Hepatocyte (in vitro differentiated cells): ENCODE measurements at places on chromosomes 2 and 18. TPM values are rescaled to one million over a fixed set of nuclear protein-coding genes. Genes with fewer than 3 reads are reported as not detected.

FAM110C gene
- 10.2 and 11.2 TPM in 2 replicates for total RNA-seq

PRKAG3 gene
- not detected in 2 replicates for total RNA-seq

MAP3K20 gene
- 23.3 and 24.0 TPM in 2 replicates for total RNA-seq

UGT1A10 gene
- total RNA-seq, result not detected in 2 replicates

OTOS gene
- 0.50 TPM in 1 of 2 replicates, not detected in the other for total RNA-seq

C2orf49 gene
- total RNA-seq, result 16.3 and 19.6 TPM in 2 replicates

CYP27C1 gene
- 0.56 and 1.2 TPM in 2 replicates for total RNA-seq

SERPINB7 gene
- 0.10 and 0.36 TPM in 2 replicates for total RNA-seq

INO80D gene
- total RNA-seq, result 11.6 and 15.0 TPM in 2 replicates

DNA sequence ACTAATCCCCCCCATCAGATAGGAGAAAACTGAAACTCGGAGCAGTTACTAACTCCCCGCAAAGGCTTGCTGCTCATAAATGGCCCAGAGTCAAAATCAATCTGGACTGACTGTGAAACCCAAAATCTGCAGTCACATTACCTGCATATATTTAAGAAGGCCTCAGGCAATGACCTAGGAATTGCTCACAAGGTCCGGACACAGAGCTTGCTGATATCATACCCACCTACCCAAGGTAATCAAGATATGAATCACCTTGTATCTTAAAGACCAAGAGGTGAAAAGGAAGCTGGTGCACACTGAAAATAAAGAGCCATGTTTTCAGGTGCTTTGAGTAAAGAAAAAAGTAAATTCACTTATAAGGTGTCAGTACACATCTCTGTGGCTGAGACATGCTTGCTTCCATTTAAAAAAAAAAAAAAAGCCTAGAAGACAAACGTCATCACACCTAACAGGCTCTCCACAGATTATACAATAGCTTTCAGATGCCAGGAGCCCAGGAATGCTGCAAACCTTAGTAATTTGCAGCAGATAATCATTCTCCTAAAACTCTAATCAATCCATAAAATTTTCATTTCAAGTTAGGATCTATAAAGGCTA lies 195.4 kb downstream of the ZEB2 start:
- no peaks in the 10 kb centered on the region for H3K36me3 ChIP-seq
- no peaks in the 10 kb centered on the region for H3K27me3 ChIP-seq
- H3K4me3 ChIP-seq, result no peak overlapping the region

DNA sequence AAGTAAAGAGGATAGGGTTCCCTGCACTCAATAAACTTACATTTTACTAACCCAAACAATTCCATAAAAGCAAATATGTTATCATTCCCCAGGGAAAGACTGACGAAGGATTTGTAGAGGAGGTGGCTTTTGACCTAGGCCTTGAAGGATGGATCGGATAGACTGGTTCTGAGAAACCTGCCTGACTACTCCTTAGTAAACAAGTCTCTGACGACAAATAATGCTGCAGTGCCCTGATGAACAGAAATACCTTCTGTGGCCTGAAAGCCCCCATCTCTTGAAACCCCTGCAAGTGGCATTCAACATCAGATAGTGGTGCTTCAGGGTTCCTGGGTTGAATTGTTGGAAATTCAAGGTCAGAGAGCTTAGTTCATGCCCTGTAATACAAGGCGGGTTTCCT lies 19.2 kb downstream of the PRKCE start:
- no peak overlapping the region for H3K4me3 ChIP-seq
- H3K27me3 ChIP-seq, result no peaks in the 10 kb centered on the region
- H3K36me3 ChIP-seq, result no peaks in the 10 kb centered on the region

DNA sequence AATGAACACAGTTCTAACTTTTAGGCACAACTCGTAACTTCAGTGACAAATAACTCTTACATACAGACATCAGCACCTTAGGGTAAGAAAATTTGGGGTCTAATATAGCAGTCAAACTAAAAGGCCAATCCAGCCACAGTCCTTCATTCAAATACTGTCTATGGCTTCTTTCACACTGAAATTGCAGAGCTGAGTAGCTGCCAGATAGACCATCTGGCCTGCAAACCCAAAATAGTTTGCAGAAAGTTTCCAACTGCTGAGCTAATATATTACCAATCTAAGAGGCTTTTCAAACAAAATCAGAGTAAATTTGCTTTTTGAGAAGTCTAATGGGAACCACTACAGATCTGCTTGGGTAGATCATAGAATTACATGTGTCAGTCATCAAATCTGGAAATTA lies 183.4 kb downstream of the GALR1 start:
- H3K36me3 ChIP-seq, result no peaks in the 10 kb centered on the region
- H3K27ac ChIP-seq, result no peak overlapping the region
- no peak overlapping the region for H3K4me3 ChIP-seq
- H3K27me3 ChIP-seq, result no peaks in the 10 kb centered on the region

GRCh38 chr18:75343389-75343788 lies 84.1 kb downstream of the SMIM21 start:
- no peaks in the 10 kb centered on the region for H3K36me3 ChIP-seq
- no peaks in the 10 kb centered on the region for H3K4me1 ChIP-seq
- no peak overlapping the region for H3K27ac ChIP-seq
- no peak for DNase-seq
- H3K27me3 ChIP-seq, result no peaks in the 10 kb centered on the region

DNA sequence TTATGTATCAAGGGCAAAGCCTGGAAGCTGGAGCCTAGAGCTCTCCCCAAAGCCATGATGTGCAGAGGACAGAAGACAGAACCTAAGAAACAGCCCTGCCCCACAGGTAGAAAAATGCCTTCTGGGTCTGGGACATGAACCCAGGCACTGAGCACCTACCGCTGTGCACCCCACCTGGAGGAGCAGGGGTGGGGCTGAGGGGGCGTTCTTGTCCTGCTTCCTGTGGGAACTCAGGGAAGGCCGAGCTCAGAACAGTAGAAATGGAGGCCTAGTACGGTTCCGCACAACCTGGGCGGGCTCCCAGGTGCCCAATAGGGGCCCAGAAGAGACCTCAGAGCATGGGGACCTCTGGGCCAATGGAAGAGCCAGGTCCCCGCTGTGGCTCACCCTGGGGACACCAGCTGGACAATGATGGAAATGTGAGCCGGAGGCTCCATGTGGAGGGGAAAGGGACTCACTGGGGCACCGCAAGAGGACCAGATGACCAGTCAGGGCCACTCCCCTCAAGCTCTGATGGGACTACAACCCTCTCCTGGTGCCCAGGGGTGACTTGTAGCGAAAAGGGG lies 3.2 kb downstream of the CRACDL start:
- H3K27ac ChIP-seq, result no peak overlapping the region
- peaks cover 7% of the 10 kb centered on the region for H3K4me1 ChIP-seq
- peaks cover 46% of the 10 kb centered on the region for H3K27me3 ChIP-seq
- DNase-seq, result no peak
- no peaks in the 10 kb centered on the region for H3K36me3 ChIP-seq

GRCh38 chr2:69459936-69460335 lies 22.7 kb upstream of the NFU1 start:
- no peaks in the 10 kb centered on the region for H3K27me3 ChIP-seq
- H3K27ac ChIP-seq, result no peak overlapping the region
- no peaks in the 10 kb centered on the region for H3K4me1 ChIP-seq
- no peaks in the 10 kb centered on the region for H3K36me3 ChIP-seq
- no peak for DNase-seq
- H3K4me3 ChIP-seq, result no peak overlapping the region

DNA sequence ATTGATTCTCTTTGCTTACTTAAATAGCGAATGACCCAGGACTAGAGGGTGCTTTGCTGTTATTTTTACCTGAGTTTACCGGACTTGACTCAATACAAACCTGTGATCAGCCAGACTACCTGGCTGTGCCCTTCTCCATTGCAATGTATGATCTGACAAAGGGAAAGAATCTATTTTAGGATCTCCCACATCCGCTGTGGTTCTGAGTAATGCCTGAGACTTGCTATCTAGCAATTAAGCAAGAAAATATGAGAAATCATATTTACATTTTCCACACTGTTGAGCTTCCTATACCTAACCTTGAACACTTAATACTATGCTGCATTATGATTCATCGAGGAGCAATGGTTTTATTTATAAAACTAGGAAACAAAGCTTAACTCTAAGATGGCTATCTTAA lies 215.2 kb downstream of the RAD51AP2 start:
- DNase-seq, result no peak
- H3K36me3 ChIP-seq, result no peaks in the 10 kb centered on the region
- H3K4me3 ChIP-seq, result no peak overlapping the region
- no peaks in the 10 kb centered on the region for H3K4me1 ChIP-seq
- no peaks in the 10 kb centered on the region for H3K27me3 ChIP-seq
- H3K27ac ChIP-seq, result no peak overlapping the region

DNA sequence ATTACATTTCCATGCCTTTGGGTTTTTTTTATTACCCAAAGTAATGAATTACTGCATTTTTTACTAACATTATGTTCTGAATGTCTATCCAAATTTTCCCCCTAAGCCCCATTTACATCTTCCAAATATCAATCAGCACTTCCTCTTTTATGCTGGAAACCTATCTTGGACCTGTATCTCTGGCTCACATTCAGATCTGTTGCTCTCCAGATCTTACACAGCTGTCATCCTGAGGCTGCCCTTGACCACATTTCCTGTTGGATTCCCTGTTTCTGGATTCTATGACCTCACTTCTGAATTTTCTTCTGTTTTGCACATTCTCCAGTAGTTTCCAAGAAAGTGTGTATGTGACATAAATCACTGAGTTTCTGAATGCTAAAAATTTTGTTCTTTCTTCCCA lies 146.7 kb downstream of the PDE1A start:
- no peaks in the 10 kb centered on the region for H3K36me3 ChIP-seq
- H3K4me3 ChIP-seq, result no peak overlapping the region
- no peak for DNase-seq
- no peaks in the 10 kb centered on the region for H3K4me1 ChIP-seq
- H3K27ac ChIP-seq, result no peak overlapping the region
- no peaks in the 10 kb centered on the region for H3K27me3 ChIP-seq

GRCh38 chr2:95315801-95316411 lies 18.8 kb downstream of the KCNIP3 start:
- H3K27me3 ChIP-seq, result no peaks in the 10 kb centered on the region
- no peak overlapping the region for H3K27ac ChIP-seq
- no peaks in the 10 kb centered on the region for H3K36me3 ChIP-seq
- DNase-seq, result no peak

DNA sequence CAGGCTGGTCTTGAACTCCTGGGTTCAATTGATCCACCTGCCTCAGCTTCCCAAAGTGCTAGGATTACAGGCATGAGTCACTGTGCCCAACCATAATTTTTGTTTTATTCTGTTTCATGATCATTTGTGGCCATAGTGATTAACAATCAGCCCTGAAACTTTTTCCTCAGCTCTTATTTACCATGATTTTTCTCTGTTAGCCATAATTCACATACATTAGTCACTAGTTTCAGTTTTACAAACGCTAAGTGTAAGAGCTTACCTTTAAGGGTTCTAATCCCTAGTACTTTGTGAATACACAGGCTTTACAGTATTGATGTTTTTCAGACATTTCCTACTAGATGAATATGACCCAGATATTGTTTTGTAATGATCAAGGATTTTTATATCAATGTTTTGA lies 216.1 kb downstream of the DPP4 start:
- no peaks in the 10 kb centered on the region for H3K36me3 ChIP-seq
- no peak overlapping the region for H3K27ac ChIP-seq
- H3K4me3 ChIP-seq, result no peak overlapping the region
- no peaks in the 10 kb centered on the region for H3K4me1 ChIP-seq
- H3K27me3 ChIP-seq, result no peaks in the 10 kb centered on the region

GRCh38 chr2:60446413-60447267 lies 106.8 kb downstream of the BCL11A start:
- H3K36me3 ChIP-seq, result no peaks in the 10 kb centered on the region
- no peak overlapping the region for H3K4me3 ChIP-seq
- H3K27me3 ChIP-seq, result no peaks in the 10 kb centered on the region
- no peak for DNase-seq

DNA sequence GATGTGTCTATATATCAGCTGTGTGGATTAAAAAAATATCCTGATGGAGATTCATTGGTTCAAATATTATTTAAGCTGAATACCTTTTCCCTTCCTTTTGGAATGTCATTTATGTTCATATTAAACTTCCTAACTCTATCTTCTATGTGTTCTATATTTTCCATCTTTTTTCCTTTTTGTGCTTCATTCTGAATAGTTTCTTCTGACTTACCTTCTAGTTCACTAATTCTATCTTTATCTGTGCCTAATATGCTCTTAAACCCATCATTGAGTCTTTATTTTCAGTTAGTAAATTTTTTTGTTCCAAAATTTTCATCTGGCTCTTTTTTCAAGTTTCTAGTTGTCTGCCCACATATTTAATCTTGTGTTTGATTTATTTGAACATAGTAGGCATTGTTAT lies 219.4 kb upstream of the STON1 start:
- H3K27me3 ChIP-seq, result no peaks in the 10 kb centered on the region
- no peak overlapping the region for H3K27ac ChIP-seq
- H3K36me3 ChIP-seq, result no peaks in the 10 kb centered on the region
- no peak overlapping the region for H3K4me3 ChIP-seq
- no peak for DNase-seq

DNA sequence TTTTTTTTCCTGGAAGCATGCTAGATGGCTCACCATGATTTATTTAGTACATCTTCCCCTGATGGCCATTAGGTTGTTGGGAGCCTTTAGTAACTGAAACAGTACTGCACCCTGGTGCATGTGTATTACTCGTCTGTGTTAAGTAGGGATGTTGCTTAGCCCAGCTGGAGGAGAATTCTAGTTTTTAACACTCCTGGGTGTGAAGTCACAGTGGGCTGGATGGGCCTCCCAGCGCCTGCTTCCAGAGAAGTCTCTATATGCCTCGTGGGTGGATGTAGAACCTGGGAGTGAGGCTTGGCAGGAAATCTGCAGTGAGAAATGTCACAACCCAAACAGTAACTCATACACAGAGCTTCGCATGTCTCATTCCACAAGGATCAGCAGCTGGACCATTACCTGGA lies 28.9 kb upstream of the NT5DC4 start:
- H3K4me3 ChIP-seq, result no peak overlapping the region
- peak overlapping the region; percentile 88 for H3K27ac ChIP-seq
- H3K36me3 ChIP-seq, result no peaks in the 10 kb centered on the region
- peaks cover 7% of the 10 kb centered on the region for H3K4me1 ChIP-seq
- no peak for DNase-seq

GRCh38 chr2:24343225-24343882 lies 17.0 kb downstream of the ITSN2 start:
- DNase-seq, result no peak
- no peak overlapping the region for H3K4me3 ChIP-seq
- H3K27me3 ChIP-seq, result no peaks in the 10 kb centered on the region

DNA sequence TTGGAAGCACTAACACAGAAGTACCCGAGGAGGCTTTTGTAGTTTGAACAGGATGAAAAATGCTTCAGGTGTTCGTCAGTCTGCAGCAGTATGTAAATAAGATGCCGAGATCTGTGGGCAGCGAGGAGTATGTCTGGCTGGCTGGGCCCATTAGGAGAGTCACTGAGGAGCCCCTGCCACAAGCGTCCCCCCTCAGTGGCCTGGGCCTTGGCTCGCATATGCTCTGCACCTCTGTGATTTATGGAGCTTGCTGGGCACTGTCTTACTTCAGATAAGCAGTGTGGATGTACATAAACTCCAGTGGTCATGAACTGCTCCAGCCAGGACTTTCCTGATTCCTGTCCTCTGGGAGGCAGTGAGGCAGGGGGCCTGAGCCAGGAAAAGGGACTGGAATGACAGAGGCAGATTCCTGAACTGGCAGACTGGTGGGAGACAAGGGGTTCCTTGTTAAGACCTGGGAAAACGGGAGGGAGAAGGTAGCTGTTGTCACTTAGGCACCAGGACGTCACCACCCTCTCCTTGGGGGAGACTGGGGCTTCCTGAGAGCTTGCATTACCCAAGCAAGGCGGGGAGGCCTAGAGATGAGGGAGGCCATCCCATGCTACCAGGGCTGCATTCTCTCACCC lies 46.0 kb downstream of the CELF4 start:
- H3K36me3 ChIP-seq, result no peaks in the 10 kb centered on the region
- no peak for DNase-seq
- H3K4me3 ChIP-seq, result no peak overlapping the region
- no peak overlapping the region for H3K27ac ChIP-seq
- peaks cover 34% of the 10 kb centered on the region for H3K27me3 ChIP-seq
